GM04503 (cell line): ENCODE measurements at places on chromosomes 16 and 17.
A peak's percentile ranks its signal among the peaks of the same experiment; 100 is the strongest.

DNA sequence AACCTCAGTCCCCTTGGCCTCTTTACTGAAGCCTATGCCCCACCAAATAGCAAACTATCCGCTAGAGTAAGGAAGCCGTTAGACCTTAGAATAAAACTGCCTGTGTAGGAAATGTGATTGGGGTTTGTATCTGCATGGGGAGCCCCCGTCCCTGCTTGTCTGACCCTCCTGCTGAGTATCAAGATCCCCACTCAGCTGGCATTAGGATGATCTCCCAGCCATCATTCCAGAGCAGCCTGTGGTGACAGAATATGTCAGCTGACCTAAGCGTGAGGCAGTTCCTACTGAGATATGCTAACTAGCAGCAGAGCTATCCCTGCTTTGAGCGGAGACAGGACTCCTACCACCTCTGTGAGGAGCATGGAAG, 645 bp upstream of the GFOD2 start:
- DNase-seq: no peak

GRCh38 chr16:56810954-56811353, 54.1 kb upstream of the SLC12A3 start:
- DNase-seq: no peak

DNA sequence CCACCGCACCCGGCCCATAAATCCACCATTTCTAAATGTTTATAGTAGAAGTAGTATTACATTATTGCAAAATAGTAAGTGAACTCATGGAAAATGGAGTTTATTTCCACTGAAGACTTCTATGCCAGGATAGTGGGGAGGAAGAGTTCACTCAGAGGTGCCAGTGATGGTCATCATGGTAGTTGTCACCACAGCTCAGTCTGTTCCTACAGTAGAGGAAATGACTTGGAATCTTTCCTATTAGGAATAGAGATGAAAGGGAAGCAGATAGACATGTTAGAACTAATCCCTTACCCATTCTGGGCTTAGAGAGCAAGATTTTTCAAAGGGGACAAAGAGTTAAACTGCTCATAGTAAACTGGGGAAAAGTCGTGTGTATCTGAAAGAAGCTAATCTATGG, 20.1 kb downstream of the MRPL45 start:
- DNase-seq: no peak

DNA sequence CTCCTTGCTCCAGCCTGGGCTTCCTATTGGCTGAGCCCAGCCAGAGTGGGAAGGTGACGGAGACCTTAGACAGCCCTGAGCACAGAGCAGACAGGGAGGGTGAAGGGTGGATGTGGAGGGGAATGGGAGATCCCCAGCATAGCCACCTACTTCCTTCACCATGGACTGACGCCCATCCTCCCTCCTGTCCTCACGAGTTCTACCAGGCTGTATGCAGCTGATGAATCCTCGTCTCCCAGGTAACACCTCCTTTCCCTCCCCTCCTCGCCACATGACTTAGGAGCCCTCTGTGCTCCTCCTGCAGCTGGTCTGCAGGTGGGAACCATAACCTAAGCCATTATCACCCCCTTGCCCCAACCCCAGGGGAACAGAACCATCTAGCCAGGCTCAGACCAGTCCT, 9.0 kb upstream of the CRHR1 start:
- no peak for DNase-seq

DNA sequence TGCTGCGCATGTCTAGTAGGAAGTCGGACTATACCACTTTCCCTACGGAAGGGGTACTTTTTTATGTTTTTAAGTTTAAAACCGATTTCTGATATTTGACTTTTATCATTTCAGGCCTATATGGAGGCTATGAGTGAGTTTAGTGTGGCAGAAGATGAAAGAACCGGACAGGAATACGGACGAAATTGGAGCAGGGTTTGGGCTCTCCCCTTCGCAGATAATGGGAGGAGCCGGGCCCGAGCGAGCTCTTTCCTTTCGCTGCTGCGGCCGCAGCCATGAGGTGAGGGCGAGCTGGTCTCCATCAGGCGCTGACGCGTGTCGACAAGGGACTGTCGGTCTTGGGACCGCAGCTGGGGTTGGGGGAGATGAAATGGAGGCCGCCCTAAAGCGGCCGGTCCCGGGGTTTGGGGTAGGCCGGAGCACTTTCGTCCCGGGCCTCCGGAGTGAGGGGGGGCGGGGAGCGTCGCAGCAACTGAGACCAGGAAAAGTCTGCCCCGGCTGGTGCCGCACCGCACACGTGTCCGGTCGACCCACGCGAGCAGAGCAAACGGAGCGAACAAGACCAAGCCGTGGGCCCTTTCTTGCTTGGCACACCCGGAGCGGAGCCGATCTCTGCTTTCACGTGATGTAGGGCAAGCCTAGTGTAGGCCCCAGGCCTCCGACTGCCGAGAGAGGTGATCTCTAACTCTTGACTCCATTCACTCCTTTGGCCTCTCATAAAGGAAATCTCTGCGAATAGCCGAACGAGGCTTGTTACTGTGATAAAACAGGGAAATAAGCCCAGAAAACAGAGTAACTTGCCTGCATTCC, at the start of gene RPL19:
Gene RPL19 (plus strand): TSS at position 214 of the 810 bp plus-strand sequence. CDS start 62 bp downstream, at position 276.
- no peak for DNase-seq

- DNase-seq: no peak
These were observed 36.1 kb upstream of the FASN start for GRCh38 chr17:82134101-82134500.

- DNase-seq: peak; percentile 45
These were observed 266.1 kb upstream of the DYNLRB2 start for GRCh38 chr16:80274576-80275191.

GRCh38 chr16:27764869-27765675, 215.1 kb downstream of the KATNIP start:
- DNase-seq: no peak

GRCh38 chr17:28508211-28508724, 2.1 kb downstream of the FOXN1 start:
- DNase-seq: no peak

DNA sequence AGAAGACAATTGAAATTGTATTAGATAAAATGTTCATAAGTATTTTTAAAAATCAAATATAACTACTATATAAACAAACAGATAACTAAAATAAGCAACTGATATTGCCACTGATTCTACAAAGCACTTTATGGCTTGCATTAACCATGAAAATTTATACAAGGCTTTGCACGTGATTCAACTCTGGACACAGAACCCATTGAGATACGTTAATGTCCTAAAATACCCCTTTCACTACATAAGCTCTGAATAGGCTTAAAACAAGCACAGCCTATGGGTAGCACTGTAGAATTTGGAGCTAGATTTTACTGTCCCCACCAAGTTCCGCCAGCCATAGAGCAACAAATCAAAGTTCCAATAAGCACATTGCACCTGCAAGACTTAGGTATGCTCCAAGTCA, 4.5 kb downstream of the ZNF652 start:
- no peak for DNase-seq

DNA sequence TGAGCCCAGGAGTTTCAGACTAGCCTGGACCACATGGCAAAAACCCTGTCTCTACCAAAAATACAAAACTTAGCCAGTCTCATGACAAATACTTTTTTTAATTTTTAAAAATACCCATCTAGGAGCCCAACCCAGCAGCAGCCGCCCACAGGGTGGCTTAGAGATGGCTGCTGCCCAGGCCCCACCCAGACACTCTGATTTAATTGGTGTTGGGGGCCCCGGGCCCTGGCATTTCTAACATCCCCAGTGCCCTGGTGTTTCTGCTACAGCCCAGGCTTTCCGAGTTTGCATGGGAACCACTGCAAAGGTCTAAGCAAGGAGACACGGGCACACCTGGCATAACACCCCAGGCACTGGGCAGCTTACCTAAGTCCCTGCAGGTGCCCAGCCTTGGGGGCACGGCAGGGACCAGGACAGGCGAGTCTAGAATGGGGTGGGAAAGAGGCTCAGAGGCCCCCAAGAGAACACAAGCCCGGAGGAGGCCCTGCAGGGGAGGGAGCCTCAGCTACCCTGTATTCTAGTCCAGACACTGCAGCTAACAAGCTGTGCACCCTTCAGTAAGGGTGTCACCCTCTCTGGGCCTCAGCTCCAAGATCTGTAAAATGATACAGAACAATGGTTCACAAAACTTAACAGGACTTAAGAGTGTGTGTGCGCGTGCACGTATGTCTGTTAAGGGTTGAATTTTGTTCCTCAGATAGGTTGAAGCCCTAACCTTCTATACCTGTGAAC, 48.8 kb downstream of the RMI2 start:
- no peak for DNase-seq
